ENCODE measurements at places on chromosomes 1 and 21.

DNA sequence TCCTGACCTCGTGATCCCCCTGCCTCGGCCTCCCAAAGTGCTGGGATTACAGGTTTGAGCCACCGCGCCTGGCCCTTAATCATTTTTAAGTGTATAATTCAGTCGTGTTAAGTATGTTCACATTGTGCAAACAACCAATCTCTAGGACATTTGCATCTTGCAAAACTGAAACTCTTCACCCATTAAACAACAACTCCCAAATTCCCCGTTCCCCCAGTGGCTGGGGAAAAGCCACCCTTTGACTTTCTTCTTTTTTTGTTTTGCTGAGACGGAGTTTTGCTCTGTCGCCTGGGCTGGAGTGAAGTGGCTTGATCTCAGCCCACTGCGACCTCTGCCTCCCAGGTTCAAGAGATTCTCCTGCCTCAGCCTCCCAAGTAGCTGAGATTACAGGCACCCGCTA lies 6.5 kb upstream of the THEMIS2 start:
- H3K4me3 ChIP-seq = no peak overlapping the region
- H3K27me3 ChIP-seq = no peaks in the 10 kb centered on the region
- H3K36me3 ChIP-seq = no peaks in the 10 kb centered on the region
- peak overlapping the region; percentile 59 for H3K27ac ChIP-seq

GRCh38 chr1:108695535-108695934 lies 3.4 kb downstream of the PRPF38B start:
- H3K4me3 ChIP-seq = peak overlapping the region; percentile 53
- peaks cover 34% of the 10 kb centered on the region for H3K4me1 ChIP-seq
- peaks cover 36% of the 10 kb centered on the region for H3K36me3 ChIP-seq

GRCh38 chr1:50930193-50930592 lies 29.9 kb downstream of the FAF1 start:
- H3K27ac ChIP-seq = no peak overlapping the region
- DNase-seq = no peak
- peaks cover 35% of the 10 kb centered on the region for H3K4me1 ChIP-seq

DNA sequence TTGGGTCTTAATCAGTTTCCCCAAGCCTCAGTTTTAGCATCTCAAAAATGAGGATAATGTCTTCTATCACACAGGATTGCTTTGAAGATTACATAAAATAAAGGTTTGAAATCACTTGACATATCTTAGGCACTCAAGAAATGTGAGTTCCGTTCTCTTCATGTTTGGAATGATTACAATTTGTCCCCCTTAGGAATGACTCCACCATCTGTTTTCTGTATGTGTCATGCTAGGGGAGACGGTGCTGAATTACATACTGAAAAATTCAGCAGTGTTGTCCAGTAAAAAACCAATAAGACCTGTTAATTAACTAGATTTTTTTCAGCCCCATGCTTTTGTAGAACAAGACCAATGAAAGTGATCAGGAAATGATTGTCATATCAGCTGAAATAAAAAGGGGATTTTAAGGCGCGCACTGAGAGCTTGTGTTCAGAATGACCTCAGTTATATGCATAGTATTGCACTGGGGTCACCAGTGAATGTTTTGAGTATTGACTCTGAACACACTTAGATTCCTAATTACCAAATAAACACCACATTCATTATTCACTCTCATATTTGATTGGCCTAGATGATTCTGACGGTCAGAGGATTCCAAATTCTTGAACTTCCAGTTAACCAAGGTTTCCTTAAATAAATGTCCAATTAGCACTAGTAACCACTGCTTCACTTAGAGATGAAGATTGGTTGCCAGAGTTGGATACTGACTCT lies 114.5 kb upstream of the KCNK2 start:
- H3K4me1 ChIP-seq = no peaks in the 10 kb centered on the region
- no peak for DNase-seq
- no peaks in the 10 kb centered on the region for H3K27me3 ChIP-seq
- no peak overlapping the region for H3K27ac ChIP-seq

DNA sequence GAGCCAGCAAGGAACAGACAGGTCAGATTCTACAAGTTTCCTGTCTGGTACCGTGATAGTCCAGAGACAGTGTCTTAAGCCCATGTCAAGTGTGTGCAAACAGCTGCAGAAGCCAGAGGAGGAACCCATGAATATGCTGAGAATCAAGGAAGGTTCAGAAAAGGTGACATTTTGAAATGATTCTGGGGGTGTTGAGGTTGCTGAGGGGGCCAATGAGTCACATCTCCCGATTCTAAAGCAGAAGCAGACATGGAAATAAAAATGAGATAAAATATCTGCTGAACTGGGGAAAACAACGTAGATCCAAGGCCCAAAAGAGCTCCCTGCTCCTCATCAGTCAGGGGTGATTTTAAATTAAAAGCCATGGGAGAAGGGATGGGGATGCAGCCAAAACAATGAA lies 15.8 kb upstream of the SYT6 start:
- no peak overlapping the region for H3K4me3 ChIP-seq
- no peak overlapping the region for H3K27ac ChIP-seq
- no peaks in the 10 kb centered on the region for H3K4me1 ChIP-seq
- no peak for DNase-seq

DNA sequence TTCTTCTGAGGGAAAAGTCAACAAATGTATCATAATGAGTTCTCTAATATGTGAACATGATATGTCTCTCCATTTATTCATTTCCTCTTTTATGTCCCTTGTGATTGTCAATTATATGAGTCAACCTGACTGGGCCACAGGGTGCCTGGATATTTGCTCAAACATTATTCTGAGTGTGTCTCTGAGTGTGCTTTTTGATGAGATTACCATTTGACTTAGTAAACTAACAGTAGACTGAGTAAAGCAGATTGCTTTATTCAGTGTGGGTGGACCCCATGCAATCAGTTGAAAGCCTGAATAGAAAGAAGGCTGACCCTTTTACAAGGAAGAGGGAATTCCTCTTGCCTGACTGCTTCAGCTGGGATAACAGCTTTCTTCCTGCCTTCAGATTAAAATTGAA lies 142.6 kb downstream of the SLC35F3 start:
- H3K36me3 ChIP-seq = peaks cover 1% of the 10 kb centered on the region
- no peak overlapping the region for H3K27ac ChIP-seq
- H3K4me3 ChIP-seq = no peak overlapping the region
- no peaks in the 10 kb centered on the region for H3K4me1 ChIP-seq
- no peak for DNase-seq

DNA sequence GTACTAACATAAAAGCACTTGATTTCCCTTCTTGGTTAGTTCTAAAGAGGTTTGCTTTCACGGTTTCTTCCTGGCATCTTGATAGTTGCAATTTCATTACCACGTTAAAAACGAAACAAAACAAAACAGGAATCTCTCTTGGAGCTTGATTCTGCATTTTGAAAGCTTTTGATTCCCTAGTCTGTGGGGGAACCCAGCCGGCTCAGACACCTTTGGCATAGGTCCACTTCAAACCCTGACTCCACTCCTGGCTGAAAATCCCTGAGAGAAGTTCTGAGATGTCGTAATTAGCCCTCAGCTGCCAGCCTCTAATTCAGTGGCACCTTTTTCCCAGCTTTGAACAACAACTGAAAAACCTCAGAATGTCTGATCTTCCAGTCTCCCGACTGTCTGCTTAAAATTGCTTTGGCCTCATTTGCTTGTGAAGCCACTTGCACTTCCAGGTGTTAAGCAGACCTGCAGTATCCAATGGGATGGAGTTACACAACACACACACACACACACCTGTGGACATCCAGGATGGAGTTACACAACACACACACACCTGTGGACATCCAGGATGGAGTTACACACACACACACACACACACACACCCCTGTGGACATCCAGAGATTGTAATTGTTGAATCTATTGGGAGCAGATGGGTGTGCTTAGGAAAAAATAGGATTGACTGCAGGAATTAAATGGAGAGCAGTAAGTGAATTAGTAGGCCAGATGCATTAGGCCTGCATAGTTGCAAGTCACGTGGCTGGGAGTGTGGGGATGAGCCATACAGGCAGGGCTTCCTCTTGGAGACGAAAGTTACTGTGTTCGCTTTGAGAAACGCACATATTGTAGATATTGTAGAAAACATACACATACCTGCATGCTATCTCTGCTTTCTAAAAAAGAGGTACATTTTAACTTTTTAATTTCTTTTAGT lies 285.6 kb upstream of the FMN2 start:
- no peaks in the 10 kb centered on the region for H3K36me3 ChIP-seq
- H3K4me1 ChIP-seq = peaks cover under 1% of the 10 kb centered on the region
- H3K4me3 ChIP-seq = no peak overlapping the region
- H3K27ac ChIP-seq = no peak overlapping the region

DNA sequence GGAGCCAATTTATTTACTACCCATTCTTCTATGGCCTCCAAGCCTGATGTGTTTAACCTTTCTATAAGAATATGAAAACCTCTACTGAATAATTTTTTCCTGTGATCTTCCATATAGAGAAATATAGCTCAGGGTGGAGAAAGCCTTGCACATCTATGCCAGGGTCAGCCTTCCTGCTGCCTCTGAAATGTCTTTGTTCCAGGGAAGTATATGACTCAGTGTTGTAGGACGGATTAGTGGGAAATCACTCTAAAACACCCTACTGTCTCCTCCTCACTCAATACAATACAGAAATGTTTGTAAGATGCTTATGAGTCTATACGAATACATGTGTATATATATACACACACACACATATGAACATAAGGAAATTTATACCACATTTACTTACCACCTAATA lies 1044.9 kb downstream of the BRINP3 start:
- H3K36me3 ChIP-seq = no peaks in the 10 kb centered on the region
- no peaks in the 10 kb centered on the region for H3K27me3 ChIP-seq
- H3K4me1 ChIP-seq = no peaks in the 10 kb centered on the region
- no peak overlapping the region for H3K27ac ChIP-seq
- DNase-seq = no peak
- no peak overlapping the region for H3K4me3 ChIP-seq

- no peaks in the 10 kb centered on the region for H3K36me3 ChIP-seq
- no peaks in the 10 kb centered on the region for H3K27me3 ChIP-seq
- H3K4me1 ChIP-seq = peaks cover 31% of the 10 kb centered on the region
- no peak overlapping the region for H3K4me3 ChIP-seq
- no peak overlapping the region for H3K27ac ChIP-seq
Observed at GRCh38 chr1:51217101-51217500, 19.0 kb upstream of the RNF11 start.

- no peaks in the 10 kb centered on the region for H3K4me1 ChIP-seq
- H3K36me3 ChIP-seq = peaks cover 4% of the 10 kb centered on the region
- peaks cover 26% of the 10 kb centered on the region for H3K27me3 ChIP-seq
- H3K4me3 ChIP-seq = no peak overlapping the region
- no peak for DNase-seq
Observed at GRCh38 chr1:3049905-3050304, 19.1 kb upstream of the PRDM16 start.

DNA sequence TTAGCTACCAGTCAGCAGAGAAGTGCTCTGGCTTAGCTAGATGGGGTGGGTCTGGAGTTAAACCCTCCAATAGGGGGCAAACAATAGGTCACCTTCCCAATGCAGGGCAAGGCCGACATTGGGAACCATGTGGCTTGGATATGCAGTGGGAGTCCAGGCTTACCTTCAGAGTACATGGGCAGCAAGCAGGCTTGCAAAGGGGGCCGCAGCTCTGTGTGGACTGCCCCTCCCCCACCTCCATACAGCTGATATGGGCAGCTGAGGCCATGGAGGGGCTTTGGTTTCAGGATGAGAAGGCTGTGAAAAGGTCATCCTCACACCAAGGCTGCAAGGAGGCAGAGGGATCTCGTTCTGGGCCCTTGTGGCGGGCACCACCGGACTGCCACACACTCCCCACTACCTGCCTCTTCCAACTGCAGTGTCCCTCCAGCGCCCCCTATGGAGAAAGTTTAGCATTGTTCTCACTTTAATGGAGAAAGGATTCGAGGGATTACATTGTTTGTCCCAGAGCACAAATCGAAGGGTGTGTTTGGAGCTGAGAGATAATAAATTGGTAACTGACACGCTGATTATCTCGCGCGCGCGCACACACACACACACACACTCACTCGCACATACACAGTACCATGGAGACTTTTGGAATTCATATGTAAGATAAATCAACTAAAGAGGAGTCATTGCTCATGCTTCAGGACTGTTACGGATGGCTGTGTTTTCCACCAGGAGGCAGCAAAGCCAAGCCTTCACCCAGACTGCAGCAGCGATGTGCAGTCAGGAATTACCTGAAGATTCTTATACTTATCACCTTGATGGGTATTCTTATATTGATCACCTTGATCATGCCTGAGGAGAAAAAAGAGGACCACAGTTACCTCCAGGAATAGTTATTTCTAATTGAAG lies 7.0 kb upstream of the SMCP start:
- no peak overlapping the region for H3K27ac ChIP-seq
- no peaks in the 10 kb centered on the region for H3K4me1 ChIP-seq
- no peaks in the 10 kb centered on the region for H3K36me3 ChIP-seq
- no peak for DNase-seq

DNA sequence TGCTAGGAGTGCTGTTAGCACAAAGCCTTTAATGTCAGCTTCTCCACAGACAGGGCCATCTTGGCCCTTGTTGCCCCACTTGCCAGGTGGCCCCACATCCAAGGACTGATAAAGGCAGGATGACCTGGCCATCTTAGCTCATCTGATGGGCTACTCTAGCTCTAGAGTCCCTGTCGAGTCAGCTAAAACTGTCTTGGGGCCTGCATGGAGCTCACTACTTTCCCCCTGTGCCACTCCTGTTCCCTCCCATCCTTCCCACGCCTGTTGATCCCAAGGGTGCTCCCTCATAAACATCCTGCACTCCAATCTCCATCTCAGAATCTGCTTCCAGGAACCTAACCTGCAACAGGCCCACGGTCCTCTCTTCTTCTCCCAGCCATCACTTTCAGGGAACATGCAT lies 652 bp upstream of the GPX7 start:
- peaks cover 10% of the 10 kb centered on the region for H3K36me3 ChIP-seq
- peaks cover 52% of the 10 kb centered on the region for H3K4me1 ChIP-seq
- peak overlapping the region; percentile 93 for H3K27ac ChIP-seq
- peak overlapping the region; percentile 85 for H3K4me3 ChIP-seq
- no peak for DNase-seq

DNA sequence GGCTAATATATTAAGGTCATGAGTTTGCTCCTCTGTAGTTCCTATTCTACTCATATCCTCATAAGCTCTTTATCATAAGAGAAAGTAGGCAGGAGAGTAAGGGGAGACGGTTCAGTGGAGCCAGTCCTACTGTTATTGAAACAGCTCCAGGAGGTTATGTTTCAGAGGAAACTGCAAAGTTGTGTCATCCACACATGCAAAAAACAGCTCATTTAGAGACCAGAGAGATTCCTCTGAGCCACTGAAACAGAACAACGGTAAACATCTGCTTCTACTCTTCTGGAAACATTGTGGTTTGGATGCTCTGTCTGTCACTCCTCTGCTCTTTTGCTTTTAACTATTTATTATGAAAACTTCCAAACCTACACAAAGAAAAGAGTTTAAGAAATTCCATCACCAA lies 66.3 kb upstream of the PPP2R5A start:
- no peaks in the 10 kb centered on the region for H3K36me3 ChIP-seq
- DNase-seq = peak; percentile 25
- H3K4me1 ChIP-seq = peaks cover 7% of the 10 kb centered on the region
- no peak overlapping the region for H3K4me3 ChIP-seq
- no peaks in the 10 kb centered on the region for H3K27me3 ChIP-seq

GRCh38 chr1:223775054-223775453 lies 62.7 kb downstream of the CAPN2 start:
- H3K4me1 ChIP-seq = peaks cover 20% of the 10 kb centered on the region
- H3K27ac ChIP-seq = no peak overlapping the region
- H3K4me3 ChIP-seq = no peak overlapping the region
- no peak for DNase-seq

- peak overlapping the region; percentile 57 for H3K4me3 ChIP-seq
- no peaks in the 10 kb centered on the region for H3K36me3 ChIP-seq
- H3K27ac ChIP-seq = peak overlapping the region; percentile 37
- no peak for DNase-seq
- peaks cover 6% of the 10 kb centered on the region for H3K4me1 ChIP-seq
- peaks cover 7% of the 10 kb centered on the region for H3K27me3 ChIP-seq
Observed at GRCh38 chr1:153698020-153698922, 19.8 kb downstream of the NPR1 start.
